H4 (cell line): ENCODE measurements at places on chromosomes 1 and 21. TPM values are rescaled to one million over a fixed set of nuclear protein-coding genes. Genes with fewer than 3 reads are reported as not detected.

- no peak for DNase-seq
These were observed 81.5 kb upstream of the LYPLAL1 start for GRCh38 chr1:219092206-219092605.

DNA sequence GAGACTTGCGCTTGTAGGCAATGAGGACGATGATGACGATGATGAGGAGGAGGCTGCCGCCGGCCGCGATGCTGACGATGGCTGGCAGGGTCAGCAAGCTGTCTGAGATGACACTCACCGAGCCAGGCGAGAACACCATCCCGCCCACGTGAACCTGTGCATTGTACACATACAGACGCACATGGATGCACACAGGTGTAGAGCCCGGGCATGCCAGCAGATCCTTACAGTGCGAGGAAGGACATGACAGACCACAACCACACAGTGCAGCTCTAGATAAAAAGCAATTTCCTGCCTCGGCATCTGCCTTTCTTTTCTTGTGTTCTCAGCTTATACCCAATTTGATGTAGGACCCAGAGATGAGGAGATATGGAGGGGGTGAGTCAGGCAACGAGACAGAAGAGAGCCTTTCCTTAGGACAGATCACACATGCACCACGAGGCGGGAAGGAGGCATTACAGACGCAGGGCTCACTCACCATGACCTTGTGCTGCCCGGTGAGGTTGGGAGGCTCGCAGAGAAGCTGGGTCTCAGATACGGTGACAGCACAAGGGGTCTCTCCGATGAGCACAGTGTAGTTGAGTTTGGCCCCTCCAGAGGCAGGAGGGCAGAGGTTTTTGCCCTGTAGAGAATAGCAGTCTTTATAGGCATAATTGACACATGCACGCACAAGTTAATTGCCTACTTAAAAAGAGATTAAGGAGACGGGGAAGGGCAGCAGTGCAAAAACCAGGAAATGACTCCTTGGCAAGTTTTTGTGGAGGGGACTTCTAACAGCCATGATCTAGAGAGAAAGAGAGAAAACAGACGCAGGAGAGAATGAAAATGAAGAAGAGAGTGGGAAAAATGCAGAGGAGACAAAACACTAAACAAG, 133.9 kb upstream of the CD34 start:
- DNase-seq: no peak

GRCh38 chr21:35204850-35205541, 155.9 kb upstream of the RUNX1 start:
- DNase-seq: peak; percentile 26

DNA sequence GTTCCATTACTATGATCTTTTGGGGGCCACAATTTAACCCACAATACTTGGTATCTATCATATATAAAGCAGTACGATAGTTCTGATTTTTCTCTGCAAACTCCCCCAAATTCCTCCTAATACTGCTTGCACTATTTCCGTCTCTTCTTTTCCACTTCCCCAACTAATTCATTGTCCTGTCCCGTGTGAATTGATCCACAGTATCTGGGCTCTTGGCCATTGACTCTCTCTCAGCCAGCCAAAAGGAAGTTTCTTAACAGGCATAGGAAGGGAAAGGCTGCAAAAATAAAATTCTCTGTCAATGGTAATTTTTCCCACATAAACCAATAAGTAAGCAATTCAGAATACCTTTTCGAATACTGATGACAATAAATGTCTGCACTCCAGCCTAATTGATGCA, 91.7 kb upstream of the DSCAM start:
- no peak for DNase-seq

GRCh38 chr1:40939320-40940059, 40.0 kb upstream of the CTPS1 start:
- DNase-seq: peak; percentile 38

GRCh38 chr1:44524655-44525500, 119.8 kb downstream of the RNF220 start:
- no peak for DNase-seq

GRCh38 chr1:57300186-57300585, 123.7 kb downstream of the DAB1 start:
- no peak for DNase-seq

GRCh38 chr1:99240621-99241020, 23.7 kb upstream of the PLPPR4 start:
- no peak for DNase-seq

DNA sequence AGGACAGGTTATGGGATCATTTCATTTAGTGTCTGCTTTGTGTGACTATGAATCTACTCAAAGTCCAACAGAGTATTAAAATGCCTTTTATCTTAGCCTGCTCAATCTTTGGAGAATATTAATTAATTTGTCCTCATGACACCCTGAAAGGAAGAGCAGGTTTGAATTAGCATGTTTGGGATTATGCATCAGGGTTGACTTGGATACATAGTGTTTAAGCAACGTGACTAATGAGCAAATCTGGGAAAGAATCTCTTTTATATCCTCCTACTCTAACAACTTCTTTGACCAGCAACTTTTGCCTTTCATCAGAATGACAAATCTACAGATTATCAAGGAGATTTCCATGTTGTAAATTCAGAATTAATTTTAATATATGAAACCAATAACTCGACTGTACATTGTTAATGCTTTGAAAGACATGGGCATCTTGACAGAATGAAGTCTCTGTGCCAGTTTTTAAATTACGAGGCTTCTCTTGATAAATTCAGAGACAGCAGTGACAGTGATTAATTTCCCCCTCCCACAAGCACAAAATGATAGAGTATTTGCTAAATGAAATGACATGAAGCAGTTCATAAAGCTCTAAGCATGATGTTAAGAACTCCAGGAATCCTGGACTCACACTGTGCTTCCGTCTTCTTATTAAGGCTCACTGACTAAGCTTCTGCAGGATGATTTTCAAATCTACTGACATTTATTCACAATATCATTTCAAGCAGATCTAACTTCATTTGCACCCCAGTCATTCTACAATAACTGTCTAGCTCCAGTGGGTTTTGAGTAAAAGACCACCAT, 156.5 kb downstream of the PCNX2 start:
- DNase-seq: no peak

- peak; percentile 47 for DNase-seq
These were observed 133.8 kb upstream of the F3 start for GRCh38 chr1:94675373-94675772.

DNA sequence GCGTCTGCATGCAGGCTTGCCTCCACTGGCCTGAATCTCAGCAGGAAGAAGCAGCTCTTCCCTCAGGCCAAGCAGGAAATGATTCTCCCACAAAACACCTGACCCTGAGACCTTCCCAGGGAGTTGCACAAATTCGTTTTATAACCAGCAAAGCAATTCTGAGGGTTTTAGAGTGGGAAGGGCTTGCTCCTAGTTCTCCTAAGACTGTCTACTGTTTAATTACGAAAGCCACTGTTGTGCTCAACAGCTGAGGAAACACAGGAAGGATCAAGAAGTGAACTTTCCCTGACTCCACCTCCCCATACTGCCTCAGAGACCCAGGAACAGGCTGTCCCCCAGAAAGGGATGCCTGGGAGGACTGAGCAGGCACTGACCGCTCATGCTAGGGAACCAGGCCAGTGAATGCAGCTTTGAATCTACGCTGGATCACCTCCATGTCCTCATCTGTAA, 37.0 kb upstream of the PUM1 start:
- DNase-seq: peak; percentile 66

DNA sequence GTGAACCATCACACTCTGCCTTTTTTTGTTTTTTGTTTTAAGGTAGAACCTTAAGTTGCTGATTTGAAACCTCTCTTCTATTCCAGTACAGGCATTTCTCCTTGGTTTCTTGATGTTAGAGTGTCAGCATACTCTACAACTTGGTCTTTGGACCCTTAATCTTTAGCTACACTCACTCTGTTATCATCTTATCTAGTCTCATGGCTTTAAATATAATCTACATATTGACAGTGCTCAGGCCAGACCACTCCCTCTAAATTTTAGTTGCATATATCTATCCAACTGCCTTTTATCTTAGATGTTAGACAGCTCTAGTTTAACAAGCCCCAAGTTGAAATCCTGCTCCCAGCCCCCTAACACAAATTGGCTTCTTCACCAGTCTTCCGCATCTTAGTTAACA, 22.1 kb downstream of the NME7 start:
- DNase-seq: no peak

GRCh38 chr1:198655459-198656121, 16.8 kb downstream of the PTPRC start:
- no peak for DNase-seq

DNA sequence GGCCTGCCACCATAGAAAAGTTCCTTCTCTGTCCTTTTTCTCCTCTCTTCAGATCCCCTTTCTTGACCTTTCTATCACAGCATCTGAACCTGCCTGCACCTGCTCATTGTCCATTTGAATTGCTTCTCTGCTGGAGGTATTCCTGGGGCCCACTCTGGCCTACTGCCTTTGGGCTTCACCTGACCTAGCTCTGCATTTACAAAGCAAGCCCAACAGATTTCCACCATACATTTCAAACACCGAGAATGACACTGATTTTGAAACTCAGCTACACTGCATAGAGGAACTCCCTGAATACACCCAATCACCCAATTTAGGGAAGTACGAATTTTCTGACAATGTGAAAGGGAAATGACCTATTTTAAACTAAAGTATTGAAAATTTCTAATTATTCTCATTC, 284.5 kb upstream of the USP25 start:
- no peak for DNase-seq

DNA sequence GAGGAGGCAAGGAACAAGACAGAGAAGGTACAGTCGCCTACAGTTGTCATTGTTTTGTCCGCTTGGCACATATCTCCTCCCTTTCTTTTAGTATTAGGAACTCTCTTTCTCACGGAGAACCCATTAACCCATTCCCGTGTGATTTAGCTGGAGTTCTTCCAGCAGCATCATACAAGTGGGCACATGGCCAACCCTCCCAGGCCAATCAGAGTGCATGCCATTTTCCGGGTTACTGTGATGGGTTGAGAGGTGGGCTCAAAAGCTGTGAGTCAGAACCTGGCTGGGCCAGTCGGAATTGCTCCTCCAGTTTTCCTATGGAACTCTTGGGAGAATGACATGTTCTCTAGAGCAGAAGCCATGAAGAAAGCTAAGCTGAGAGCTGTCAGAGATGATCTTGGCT, 83.1 kb upstream of the SOD1 start:
- DNase-seq: peak; percentile 51

- DNase-seq: no peak
These were observed 124.6 kb upstream of the CAMK1G start for GRCh38 chr1:209458921-209459320.

- no peak for DNase-seq
These were observed 433 bp upstream of the KAZN start for GRCh38 chr1:14598007-14598497.

- DNase-seq: no peak
These were observed at the start of gene KRTAP12-1 for GRCh38 chr21:44681861-44682579. KRTAP12-1 (minus strand) TSS chr21:44682163; CDS start chr21:44682123, 40 bp downstream.

- peak; percentile 67 for DNase-seq
These were observed 1.5 kb upstream of the MXRA8 start for GRCh38 chr1:1359664-1360468.

DNA sequence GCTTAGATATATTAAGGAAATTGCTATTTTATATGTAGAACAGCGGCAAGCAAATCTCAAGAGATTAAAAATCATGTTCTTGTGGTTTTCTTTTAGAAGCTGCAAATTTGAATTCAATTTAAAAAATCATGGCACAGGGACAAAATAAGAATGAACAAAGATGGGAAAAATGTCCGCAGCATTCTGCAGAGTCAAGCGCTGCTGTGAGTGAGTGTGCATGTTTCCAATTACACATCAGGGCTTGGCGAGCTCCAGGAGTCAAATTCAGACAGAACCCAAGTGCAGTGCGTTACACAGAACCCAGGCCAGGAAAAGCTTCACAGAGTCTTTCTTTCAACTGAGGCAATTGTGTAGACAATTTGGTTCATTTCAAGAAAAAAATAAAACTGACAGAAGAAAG, 33.3 kb upstream of the ERG start:
- DNase-seq: no peak

- peak; percentile 89 for DNase-seq
These were observed 34.7 kb downstream of the SLC1A7 start for GRCh38 chr1:53107570-53108322.

GRCh38 chr1:10507111-10507879, 32.5 kb downstream of the PEX14 start:
- peak; percentile 72 for DNase-seq

- no peak for DNase-seq
These were observed 6.9 kb upstream of the SRP9 start for GRCh38 chr1:225770561-225771248.

GRCh38 chr1:230456478-230456877, 30.3 kb upstream of the PGBD5 start:
- DNase-seq: no peak

DNA sequence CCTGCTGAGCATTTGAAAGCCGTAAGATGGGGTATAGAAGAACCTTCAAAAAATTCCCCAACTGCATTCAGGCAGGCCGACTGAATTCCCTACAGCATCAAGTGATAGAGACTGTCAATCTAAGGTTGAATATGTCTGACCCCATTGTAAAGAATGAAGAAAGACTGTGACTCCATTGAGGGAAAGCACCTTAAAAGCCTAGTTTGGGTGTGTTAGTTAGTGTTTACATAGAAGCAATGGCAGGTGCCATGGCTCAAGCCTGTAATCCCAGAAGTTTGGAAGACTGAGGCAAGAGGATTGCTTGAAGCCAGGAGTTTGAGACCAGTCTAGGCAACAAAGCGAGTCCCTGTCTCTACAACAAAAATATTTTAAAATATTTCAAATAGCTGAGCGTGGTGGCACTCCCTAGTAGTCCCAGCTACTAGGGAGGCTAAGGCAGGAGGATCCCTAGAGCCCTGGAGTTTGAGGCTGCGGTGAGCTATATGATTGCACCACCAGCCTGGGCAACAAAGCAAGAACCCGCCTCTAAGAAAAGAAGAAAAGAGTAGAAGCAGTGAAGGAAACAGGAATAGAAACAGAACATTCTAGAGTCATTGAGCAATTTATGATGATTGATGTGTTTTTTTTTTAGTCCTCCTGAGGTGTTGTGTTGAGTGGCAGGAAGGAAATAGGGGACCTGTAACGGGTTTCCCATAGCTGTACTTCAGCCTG, 15.4 kb downstream of the POLR3GL start:
- DNase-seq: no peak

- no peak for DNase-seq
These were observed 13.1 kb upstream of the PTP4A2 start for GRCh38 chr1:31951276-31951675.

The CFH gene
- 57.0 and 74.2 TPM in 2 replicates for total RNA-seq

The LCE2B gene
- total RNA-seq: not detected in 2 replicates

The TNFRSF18 gene
- not detected in 2 replicates for total RNA-seq

The TRIM62 gene
- 3.2 and 4.7 TPM in 2 replicates for total RNA-seq

The ERICH3 gene
- 0.29 TPM in 1 of 2 replicates, not detected in the other for total RNA-seq

The GPR25 gene
- not detected in 2 replicates for total RNA-seq

The GPR153 gene
- total RNA-seq: 1.7 and 1.9 TPM in 2 replicates

The CR1L gene
- total RNA-seq: not detected in 2 replicates

The DMRTA2 gene
- 1.5 and 3.8 TPM in 2 replicates for total RNA-seq

The C1orf116 gene
- not detected in 2 replicates for total RNA-seq

The MFN2 gene
- total RNA-seq: 38.4 and 40.1 TPM in 2 replicates

The SHE gene
- total RNA-seq: not detected in 2 replicates

The S100A7 gene
- not detected in 2 replicates for total RNA-seq

The TARS2 gene
- total RNA-seq: 8.4 and 12.8 TPM in 2 replicates
